ENCODE measurements at places on chromosomes 16 and 17. TPM values are rescaled to one million over a fixed set of nuclear protein-coding genes. Genes with fewer than 3 reads are reported as not detected.

HBA1 gene
- not detected for total RNA-seq

KRT24 gene
- total RNA-seq = not detected

PRAC2 gene
- not detected for total RNA-seq

MRPS23 gene
- 46.7 TPM for total RNA-seq

DCXR gene
- total RNA-seq = 56.6 TPM

CCDC78 gene
- total RNA-seq = 1.4 TPM

CACNA1H gene
- 0.07 TPM for total RNA-seq
